ENCODE measurements at places on chromosomes 13 and 19. TPM values are rescaled to one million over a fixed set of nuclear protein-coding genes. Genes with fewer than 3 reads are reported as not detected.
A peak's percentile ranks its signal among the peaks of the same experiment; 100 is the strongest.

The PTPRH gene
- 2.7 TPM for total RNA-seq

The IL12RB1 gene
- total RNA-seq = 0.91 TPM

The MED16 gene
- total RNA-seq = 50.9 TPM

The RNF225 gene
- not detected for total RNA-seq

The SCGB2B2 gene
- total RNA-seq = not detected

The FLT1 gene
- total RNA-seq = 46.2 TPM

The ADGRE2 gene
- 2.9 TPM for total RNA-seq

The NFIX gene
- total RNA-seq = 56.0 TPM

The BEST2 gene
- not detected for total RNA-seq

- peaks cover under 1% of the 10 kb centered on the region for H3K4me1 ChIP-seq
- H3K36me3 ChIP-seq = peaks cover 70% of the 10 kb centered on the region
- no peak for DNase-seq
- H3K4me3 ChIP-seq = no peak overlapping the region
Measured at GRCh38 chr19:11550265-11550664, 8.8 kb downstream of the ELOF1 start.

DNA sequence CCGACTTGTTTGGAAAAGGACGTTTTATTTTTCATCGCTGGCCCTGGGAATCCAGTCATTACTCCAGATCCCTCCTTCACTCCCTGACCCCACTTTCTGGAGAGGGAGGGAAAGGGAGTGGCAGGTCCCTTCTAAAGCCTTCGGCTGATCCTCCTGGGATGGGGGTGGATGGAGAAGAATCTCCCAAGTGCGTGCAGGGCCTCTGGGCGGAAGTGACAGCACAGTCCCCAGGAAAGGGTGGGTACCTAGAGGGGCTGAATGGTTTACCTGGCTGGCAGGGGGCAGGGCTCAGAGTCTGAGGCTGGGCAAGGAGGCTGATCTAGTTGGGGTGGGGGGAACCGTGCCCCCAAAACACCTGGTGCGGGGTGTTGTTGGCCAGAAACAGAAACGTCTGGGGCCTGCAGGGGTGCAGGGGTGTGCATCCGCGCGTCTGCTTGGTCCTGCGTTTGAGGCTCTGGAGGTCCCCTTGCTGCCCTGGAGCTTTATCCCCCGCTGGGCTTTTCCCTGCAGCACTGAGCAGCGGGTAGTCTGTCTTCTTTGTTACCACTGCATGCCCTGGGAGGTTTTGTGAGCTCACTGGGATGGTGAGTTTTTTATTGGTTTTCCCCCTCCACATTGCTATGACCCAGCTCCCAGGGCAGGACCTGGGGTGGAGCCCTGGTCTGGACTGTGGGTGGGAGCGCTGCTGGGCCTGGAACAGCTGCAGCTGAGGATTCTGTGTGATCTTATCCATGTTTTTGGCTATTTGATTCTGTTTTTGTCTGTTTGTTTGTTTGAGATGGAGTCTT is 3.0 kb upstream of the ZNF628 start:
- H3K36me3 ChIP-seq = no peaks in the 10 kb centered on the region
- H3K27ac ChIP-seq = peak overlapping the region; percentile 27
- H3K27me3 ChIP-seq = no peaks in the 10 kb centered on the region
- H3K4me3 ChIP-seq = no peak overlapping the region

DNA sequence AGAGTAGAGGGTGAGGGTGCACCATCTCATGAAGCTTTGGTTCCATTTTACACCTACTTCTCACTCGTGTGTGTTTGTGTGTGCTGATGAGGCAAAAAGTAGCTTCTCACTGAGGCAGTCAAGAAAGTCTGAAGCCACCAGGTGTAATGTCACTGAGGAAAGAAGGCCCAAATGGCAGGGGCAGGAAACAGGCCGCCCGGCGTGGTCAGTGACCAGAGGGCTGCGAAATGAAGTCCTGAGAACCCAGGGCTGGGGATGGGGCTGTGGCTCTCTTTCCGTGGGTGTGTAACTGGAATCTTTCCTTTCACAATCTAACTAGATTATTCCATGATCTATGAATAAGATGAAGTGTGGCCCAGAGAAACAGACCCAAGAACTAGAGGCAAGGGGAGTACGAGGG is 25.5 kb upstream of the TFDP1 start:
- H3K4me3 ChIP-seq = no peak overlapping the region
- H3K27ac ChIP-seq = no peak overlapping the region
- H3K36me3 ChIP-seq = no peaks in the 10 kb centered on the region
- no peaks in the 10 kb centered on the region for H3K27me3 ChIP-seq

- H3K4me1 ChIP-seq = no peaks in the 10 kb centered on the region
- H3K27me3 ChIP-seq = no peaks in the 10 kb centered on the region
- no peak overlapping the region for H3K27ac ChIP-seq
Measured at GRCh38 chr13:94917824-94918223, 205.5 kb upstream of the SOX21 start.

- peak overlapping the region; percentile 11 for H3K4me3 ChIP-seq
- peaks cover 40% of the 10 kb centered on the region for H3K4me1 ChIP-seq
- peak; percentile 98 for DNase-seq
- H3K27ac ChIP-seq = peak overlapping the region; percentile 94
- H3K27me3 ChIP-seq = no peaks in the 10 kb centered on the region
Measured at GRCh38 chr19:2032296-2032941, 16.9 kb upstream of the BTBD2 start.

DNA sequence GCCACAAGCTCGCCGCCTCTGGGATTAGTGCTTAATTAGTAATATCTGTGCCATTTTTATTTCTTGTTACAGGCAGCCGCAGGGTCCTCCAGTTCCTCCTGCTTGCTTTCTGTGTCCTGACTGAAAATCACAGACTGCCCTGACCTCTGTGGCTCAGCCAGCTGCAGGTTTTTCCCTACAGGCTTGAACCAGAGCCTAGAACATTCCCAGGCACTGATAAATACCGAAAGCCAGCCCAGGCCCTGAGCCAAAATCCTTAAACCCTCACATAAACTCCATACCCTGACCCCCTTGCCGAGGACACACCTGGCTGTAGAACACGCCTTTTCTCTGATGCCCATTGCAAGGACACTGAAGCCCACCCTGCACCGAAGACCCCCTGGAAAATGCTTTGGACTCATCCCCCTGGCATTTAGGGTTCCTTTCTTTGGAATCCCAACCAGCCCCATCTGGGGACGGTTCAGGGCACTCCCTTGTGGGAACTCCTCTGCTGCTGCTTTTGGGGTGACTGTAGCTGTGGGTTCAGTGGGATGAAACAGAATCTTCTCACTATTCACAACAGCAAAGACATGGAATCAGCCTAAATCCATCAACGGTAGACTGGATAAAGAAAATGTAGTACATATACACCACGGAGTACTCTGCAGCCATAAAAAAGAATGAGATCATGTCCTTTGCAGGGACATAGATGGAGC is 15.5 kb downstream of the DPP9 start:
- no peak for DNase-seq
- no peak overlapping the region for H3K4me3 ChIP-seq
- H3K27ac ChIP-seq = peak overlapping the region; percentile 70
- peaks cover 45% of the 10 kb centered on the region for H3K4me1 ChIP-seq
- peaks cover 72% of the 10 kb centered on the region for H3K36me3 ChIP-seq

GRCh38 chr19:47267350-47267759 is 7.3 kb upstream of the INAFM1 start:
- H3K4me3 ChIP-seq = no peak overlapping the region
- H3K27me3 ChIP-seq = no peaks in the 10 kb centered on the region
- peaks cover 6% of the 10 kb centered on the region for H3K4me1 ChIP-seq
- H3K27ac ChIP-seq = no peak overlapping the region
- DNase-seq = no peak

Data from esophagus muscularis mucosa (tissue), 4 donors.